Lung microvascular endothelial cell (primary cell): ENCODE measurements at places on chromosomes 2 and 18.

- DNase-seq = peak; percentile 87
Observed at GRCh38 chr2:186544255-186544675, 45.6 kb upstream of the ITGAV start.

DNA sequence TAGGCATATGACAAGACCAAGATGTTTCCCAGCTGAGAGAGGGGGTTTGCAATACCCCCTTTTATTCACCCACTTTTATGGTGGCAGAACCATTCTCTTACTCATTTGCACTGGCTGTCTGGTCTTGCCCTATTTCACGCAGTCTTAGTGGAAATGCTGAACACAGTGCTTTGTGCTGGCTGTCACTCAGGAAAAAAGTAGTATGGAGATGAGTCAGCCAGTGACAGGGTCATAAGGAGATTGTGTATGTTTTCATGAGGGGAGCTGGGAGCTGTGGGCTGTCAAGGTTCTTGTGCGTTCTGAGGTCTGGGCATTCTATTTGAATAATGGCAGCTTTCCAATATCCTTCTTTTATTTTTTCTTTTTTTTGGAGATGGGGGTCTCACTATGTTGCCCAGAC lies 10.9 kb upstream of the CNRIP1 start:
- peak; percentile 31 for DNase-seq

DNA sequence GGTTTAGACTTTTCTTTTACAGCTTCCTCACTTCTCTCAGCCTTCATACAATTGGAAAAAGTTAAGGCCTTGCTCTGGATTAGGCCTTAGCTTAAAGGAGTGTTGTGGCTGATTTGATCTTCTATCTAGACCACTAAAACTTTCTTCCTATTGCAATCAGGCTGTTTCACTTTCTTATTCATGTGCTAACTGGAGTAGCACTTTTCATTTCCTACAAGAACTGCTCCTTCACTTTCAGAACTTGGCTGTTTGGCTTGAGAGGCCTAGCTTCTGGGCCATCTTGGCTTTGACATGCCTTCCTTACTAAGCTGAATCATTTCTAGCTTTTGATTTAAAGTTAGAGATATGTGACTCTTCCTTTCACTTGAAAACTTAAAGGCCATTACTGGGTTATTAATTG lies 114.3 kb downstream of the ARHGEF4 start:
- DNase-seq = no peak

GRCh38 chr2:25320077-25320476 lies 21.6 kb downstream of the DNMT3A start:
- DNase-seq = no peak

DNA sequence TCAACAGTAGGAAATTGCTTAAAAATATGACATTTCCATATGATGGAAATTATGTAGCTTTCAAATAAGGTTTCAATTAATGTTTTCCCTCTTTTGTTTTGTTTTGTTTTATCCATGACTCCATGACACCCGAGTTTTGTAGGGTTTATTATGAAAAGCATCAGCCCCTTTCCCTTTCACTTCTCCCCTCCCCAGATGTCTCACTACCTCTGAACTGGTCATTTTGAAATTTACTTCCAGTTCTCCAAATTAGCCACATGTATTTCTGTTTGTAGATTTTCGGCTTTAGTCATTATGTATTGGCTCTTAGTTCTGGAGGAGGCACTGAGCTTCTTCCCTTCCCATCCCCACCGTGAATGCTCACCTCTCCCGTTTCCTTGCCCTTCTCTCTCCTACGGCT lies 18.6 kb upstream of the VPS4B start:
- DNase-seq = no peak
